ENCODE measurements at places on chromosomes 3 and 15.

DNA sequence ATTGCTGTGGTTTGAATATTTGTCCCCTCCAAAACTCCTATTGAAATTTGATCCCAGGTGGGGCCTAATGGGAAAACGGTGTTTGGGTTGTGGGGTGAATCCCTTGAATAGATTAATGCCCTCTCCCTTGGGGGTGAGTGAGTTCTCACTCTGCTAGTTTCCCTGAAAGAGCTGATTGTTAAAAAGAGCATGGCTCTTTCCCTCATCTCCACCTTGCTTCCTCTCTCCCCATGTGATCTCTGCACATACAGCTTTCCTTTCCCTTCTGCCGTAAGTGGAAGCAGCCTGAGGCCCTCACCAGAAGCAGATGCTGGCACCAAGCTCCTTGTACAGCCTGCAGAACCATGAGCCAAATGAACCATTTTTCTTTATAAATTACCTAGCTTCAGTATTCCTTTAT lies 394.9 kb upstream of the WNT5A start:
- DNase-seq, result peak; percentile 63

DNA sequence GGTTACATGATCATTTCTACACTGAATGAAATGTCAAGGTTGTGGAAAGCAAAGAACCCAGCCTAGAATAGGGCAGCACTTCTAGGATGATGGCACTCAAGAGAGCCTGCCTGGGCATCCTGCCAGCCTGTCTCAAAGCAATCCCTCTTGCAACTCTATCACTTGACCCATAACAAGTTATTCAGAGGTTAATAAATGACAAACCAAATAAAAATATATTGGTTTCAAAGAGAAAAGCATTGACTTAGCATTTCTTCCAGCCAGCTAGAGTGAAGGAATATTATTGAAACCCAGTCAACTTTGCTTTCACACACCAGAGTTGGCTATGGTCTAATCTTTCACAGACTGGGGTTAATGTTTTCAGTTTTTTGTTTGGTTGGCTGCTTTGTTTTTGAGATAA lies 214.6 kb upstream of the UBE2E2 start:
- DNase-seq, result no peak

DNA sequence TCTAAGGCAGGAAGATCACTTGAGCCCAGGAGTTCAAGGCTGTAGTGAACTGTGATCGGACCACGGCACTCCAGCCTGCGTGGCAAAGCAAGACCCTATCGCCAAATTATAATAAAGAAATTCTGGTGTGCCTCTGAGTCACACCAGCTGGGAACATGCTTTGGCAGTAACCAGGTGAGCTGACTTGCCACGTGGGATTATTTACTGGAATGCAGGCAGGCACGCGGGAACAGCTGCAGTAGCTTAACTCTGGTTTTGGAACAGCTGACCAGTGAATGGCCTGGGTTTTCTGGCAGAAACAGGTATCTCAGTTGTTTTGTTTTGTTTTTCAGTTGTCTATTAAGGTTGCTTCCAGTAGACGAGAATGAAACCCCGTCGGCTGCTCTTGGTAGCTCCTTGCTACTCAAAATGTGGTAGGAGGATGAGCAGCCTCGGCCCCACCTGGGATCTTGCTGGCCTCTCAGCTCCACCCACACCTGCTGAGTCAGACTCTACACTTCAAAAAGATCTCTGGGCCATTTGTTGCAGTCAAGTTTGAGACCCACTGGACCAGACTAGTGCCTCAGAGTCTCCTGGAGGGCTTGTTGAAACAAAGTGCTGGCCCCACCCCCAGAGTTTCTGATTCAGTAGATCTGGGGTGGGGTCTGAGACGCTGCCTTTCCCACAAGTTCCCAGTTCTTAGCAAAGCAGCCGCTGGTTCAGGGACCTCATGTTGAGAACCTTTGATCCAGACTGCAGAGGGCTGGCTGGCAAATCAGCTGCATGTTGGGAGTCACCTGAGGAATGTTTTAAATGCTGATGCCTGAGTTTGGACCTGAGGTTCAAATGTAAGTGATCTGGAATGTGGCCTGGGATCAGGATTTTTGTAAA lies 26.6 kb downstream of the IDH2 start:
- DNase-seq, result no peak

GRCh38 chr3:87949189-87949878 lies 109.5 kb downstream of the CGGBP1 start:
- no peak for DNase-seq

GRCh38 chr15:75142499-75142898 lies 59.2 kb upstream of the C15orf39 start:
- DNase-seq, result no peak

- DNase-seq, result no peak
These were observed 111.2 kb downstream of the EOMES start for GRCh38 chr3:27610800-27611525.

All from NCI-H146 (cell line).